ENCODE measurements at places on chromosomes 2 and 18.

DNA sequence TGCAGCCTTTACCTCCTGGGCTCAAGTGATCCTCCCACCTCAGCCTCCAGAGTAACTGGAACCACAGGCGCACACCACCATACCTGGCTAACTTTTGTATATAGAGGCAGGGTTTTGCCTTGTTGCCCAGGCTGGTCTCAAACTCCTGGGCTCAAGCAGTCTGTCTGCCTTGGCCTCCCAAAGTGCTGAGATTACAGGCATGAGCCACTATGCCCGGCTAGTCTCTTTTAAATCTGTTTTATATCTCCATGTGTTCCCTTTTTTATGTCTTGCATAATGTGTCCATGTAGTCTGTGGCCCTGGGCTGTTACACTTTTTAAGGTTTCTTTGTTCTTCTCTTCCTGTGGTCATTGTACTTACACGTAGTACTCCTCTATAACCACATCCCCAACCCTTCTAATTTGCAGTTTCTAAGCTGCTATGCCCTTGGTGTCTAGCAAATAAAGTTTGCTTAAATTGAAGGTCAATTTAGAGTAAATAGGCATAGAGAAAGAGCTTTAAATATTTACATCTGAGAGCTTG is 168.2 kb downstream of the MCFD2 start:
- no peak for DNase-seq

DNA sequence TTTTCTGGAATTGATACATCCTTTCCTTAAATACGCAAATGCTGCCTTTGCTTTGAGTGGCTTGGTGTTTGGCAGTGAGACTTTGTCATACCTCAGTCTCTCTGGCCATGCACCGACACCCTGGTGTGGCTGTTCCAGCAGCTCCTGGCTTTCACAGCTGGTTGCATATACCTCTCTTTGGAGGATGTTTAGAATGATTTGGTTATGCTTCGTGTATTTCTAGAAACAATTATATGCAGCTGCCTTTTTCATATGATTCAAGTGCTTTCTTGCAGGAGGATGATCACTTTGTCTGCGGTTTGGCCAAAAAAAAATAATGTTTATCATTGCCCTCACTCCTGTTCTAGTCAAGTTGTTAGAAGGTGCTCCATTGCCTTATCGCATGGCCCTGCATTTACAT is 95.0 kb upstream of the EML6 start:
- no peak for DNase-seq

DNA sequence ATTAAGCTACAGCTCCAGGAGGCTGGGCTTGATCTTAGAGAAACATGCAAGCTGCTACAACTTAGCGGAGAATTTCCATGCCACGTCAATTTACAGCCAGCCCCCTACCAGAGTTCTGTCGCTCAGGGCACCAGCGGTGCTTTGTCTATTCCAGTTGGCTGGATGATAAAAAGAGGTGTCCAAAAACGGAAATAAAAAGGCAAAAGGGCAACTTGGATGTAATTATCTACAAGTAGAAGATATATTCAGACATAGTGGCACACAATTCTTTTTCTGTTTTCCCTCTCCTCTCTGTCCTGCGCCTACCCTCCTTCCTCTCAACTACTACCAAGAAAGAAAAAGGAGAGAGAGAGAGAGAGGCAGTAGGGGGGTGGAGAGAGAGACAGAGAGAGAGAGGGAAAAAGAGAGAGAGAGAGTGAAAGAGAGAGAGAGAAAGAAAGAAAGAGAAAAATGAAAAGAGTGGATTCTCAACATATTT is 363 bp upstream of the RFTN2 start:
- no peak for DNase-seq

GRCh38 chr2:14626873-14627272 is 5.6 kb upstream of the LRATD1 start:
- DNase-seq = no peak

- DNase-seq = no peak
Measured at GRCh38 chr2:154452906-154453493, 245.5 kb upstream of the KCNJ3 start.

GRCh38 chr18:79986726-79987125 is 1.6 kb downstream of the TXNL4A start:
- DNase-seq = no peak

DNA sequence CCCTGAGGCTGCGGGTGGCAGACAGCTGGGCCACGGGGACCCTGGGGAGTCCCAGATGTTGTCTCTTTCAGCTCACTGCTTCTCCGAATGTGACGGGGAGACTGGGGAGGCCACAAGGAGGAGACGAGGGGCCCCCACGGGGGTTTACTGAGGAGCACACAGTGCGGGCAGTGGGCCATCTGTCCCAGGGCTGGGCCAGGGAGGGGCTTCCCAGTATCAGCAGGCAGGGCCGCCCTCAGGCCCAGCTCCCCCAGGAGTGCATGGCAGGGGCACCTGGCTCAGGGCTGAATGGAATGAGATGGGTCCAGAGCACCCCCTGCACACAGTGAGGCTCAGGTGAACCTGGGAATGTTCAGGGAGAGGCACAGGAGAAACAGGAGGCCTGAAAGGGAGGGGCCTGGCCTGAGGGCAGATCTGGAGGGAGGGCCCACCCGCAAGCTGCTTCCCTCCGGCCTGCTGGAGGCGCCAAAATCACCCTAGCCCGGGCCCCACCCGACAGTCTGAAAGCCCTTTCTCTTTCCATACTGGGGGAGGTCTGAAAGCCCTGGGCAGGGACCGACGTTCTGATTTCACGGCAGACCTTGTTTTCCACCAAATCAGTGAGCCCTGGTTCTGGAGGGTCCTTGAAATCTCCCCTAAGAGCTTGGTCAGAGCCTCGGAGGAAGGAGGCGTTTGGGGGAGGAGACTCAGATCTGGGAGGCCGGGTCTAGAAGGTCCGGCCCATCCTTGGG is 35.5 kb upstream of the PTMA start:
- DNase-seq = no peak

DNA sequence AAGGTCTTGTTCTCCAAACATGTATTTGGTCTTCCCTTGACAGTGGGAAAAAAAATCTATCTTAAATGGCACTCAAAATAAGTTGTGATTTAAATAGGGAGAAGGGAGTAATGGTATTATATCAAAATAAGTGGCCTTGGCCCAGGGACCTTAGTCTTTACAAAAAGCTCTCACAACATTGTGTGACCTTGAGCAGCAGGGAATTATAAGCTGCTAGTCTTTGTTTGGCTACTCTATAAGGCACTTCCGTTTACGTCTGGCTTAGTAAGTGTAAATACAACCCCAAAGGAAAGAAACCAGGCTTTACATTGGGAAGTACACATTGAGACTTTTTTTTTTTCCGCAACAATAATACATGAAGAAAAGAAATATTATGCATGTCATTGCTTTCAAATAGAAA is 734.0 kb upstream of the LINC00305 start:
- no peak for DNase-seq

DNA sequence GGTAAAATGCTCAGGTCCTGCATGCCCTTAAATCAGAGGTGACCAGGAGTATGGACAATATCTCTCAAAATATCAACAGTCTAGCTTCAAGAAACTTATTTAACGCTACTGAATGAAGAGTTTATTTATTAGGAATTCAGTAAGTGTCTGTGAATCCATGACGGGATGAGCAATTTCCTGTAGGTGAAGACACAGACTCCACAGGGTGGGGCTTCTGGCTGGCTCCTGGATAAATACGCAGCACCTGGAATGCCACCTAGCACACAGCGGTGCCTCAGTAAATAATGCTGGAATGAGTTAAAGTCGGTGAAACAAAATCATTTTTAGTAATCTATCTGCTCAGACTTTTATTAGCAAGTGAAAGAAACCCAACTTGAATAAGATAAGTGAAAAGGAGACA is 29.4 kb upstream of the MBP start:
- no peak for DNase-seq

DNA sequence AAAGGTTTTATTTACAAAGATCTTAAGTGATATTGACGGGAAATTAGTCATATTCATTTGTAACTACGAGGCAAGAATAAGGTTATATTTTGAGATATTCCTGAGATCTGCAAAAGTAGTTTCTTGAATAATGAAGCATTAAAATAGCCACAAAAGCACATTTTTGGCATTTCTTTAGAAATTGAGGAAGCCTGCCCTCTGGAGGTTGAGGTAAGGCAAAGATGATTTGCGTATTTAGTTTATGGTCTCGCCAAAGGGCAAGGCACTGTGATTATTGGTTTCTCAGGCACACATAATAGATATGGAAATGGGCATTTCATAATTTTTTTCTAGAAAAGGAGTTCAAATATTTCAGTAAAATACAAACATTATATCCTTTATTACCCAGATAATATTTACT is 143.7 kb upstream of the RPRM start:
- no peak for DNase-seq

- DNase-seq = no peak
Measured at GRCh38 chr18:42351455-42351854, 396.4 kb downstream of the PIK3C3 start.

GRCh38 chr2:65360441-65360840 is 72.0 kb downstream of the SPRED2 start:
- DNase-seq = no peak

- DNase-seq = no peak
Measured at GRCh38 chr18:75160364-75160763, 48.6 kb downstream of the PTGR3 start.

- DNase-seq = no peak
Measured at GRCh38 chr2:234932591-234933168, 19.1 kb upstream of the SH3BP4 start.

- DNase-seq = no peak
Measured at GRCh38 chr2:134177351-134177931, 76.4 kb upstream of the MGAT5 start.

- no peak for DNase-seq
Measured at GRCh38 chr18:79819968-79820351, 22.2 kb downstream of the KCNG2 start.

- no peak for DNase-seq
Measured at GRCh38 chr18:3067165-3067661, 54.3 kb upstream of the LPIN2 start.

DNA sequence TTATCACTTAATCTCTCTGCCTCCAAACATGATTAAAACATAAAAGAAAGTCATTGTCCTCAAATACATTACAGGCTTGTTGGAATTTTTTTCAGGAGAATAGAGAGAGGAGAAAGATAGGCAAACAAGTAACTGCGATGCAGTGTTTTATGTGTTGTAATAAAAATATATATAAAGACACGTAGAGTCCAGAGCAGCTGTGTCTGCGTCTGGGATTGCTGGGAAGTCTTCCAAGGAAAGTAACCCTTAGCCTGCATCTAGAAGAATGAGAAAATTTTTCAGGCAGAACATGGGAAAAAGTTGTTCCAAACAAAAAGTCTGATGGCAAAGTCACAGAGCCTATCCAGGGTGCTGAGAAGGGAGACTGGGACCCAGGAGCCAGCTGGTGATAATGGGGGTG is 91.8 kb upstream of the ST6GAL2 start:
- DNase-seq = no peak

GRCh38 chr2:9178904-9179571 is 27.6 kb upstream of the ASAP2 start:
- no peak for DNase-seq

DNA sequence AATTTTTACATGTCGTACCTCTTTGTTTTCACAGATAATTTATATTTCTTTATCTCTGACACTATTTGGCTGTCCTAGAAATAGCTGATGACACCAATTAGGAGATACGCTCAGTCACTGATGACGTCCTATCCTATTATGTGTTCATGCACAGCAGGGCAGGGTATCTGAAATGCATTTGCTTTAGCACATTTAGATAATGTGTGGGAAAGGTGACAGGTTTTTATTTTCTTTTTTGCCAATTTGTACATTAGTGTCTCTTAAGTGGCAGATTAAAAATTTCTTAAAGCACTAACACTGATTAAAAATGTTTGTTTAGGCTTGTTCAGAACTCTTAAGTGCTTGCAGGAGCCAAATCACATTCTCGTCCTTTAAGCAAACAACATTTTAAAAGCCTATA is 39.7 kb downstream of the CDC42EP3 start:
- no peak for DNase-seq

GRCh38 chr2:111896024-111896423 is 2.4 kb upstream of the MERTK start:
- DNase-seq = no peak

DNA sequence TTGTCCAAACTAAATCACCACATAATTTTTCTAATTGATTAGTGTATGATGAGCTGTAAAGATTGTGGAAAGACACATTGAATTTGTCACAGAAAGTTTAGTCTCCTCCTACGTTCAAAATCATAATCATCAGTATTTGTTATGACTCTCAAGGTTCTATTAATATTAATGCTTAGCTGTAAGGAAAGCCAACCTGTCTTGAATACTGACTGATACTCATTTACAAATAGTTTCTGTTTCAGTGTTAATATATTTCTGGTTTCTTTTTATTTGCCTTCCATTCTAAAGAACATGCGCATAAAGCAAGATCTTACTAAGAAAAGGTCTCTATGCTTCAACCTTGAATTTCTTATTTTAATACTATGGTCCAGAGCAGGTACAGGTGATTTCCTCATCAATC is 55.1 kb downstream of the CPS1 start:
- DNase-seq = no peak

DNA sequence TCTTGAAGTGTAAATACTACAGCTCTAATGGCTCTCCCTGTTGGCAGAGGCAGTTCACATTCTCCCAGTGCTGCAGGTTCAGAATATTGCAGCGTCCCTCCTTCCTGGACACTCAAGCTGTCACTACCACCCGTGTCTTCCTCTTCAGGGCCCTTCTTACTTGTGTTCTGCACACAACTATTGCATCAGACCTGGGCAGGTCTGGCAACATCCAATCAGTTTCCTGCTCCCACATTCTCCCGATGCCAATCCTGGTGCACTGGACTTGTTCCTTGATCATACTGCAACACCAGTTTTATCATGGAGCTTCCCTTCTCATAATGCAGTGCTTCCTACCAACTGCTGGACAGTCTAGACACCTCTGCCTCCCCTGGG is 161.5 kb downstream of the CAPN13 start:
- DNase-seq = no peak

GRCh38 chr2:195533771-195534642 is 123.0 kb upstream of the SLC39A10 start:
- DNase-seq = peak; percentile 57

DNA sequence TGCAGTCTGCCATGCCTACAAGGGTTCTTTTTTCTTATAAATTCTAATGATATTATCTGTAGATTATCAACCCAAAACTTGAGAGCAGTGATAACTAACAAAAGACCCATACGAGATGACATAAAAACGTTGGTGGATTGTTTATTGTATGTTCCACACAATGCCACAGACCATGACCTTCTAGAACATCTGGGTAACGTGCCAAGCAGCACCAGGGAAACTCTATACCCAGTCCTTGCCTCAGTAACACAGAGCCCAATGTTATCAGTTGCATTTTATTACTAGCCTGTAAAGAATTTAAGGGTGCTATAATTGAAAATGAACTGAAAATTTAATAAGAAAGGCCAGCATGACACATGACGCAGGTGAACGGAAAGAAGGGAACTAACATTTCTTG is 99.1 kb upstream of the UGP2 start:
- no peak for DNase-seq

Measured in stimulated activated naive CD8-positive, alpha-beta T cell treated with anti-CD3 and anti-CD28 coated beads, Interleukin-15, amount 100 ng/mL, for 72 hours (primary cell).